Aorta (tissue), 5 donors: ENCODE measurements at places on chromosomes 16 and 17. TPM values are rescaled to one million over a fixed set of nuclear protein-coding genes. Genes with fewer than 3 reads are reported as not detected.

Gene MSLN
- polyA plus RNA-seq = 1.5 TPM

Gene TNP2
- polyA plus RNA-seq = not detected

Gene KCNJ18
- not detected for polyA plus RNA-seq

Gene TMEM88
- 4.5 TPM for polyA plus RNA-seq

Gene CASKIN2
- 4.0 TPM for polyA plus RNA-seq

Gene RHBDL3
- not detected for polyA plus RNA-seq

Gene HP
- polyA plus RNA-seq = 34.7 TPM

Gene SDK2
- 0.38 TPM for polyA plus RNA-seq

Gene TRAF7
- 24.4 TPM for polyA plus RNA-seq

Gene TNFRSF17
- not detected for polyA plus RNA-seq
